IMR-90 (cell line): ENCODE measurements at places on chromosomes 4 and X. TPM values are rescaled to one million over a fixed set of nuclear protein-coding genes. Genes with fewer than 3 reads are reported as not detected.

Gene PSAPL1
- total RNA-seq = not detected in 2 replicates

Gene OTUD4
- 12.4 and 16.9 TPM in 2 replicates for total RNA-seq

Gene HDX
- 11.4 and 11.8 TPM in 2 replicates for total RNA-seq

Gene PRRG3
- total RNA-seq = not detected in 2 replicates

Gene ZIC3
- total RNA-seq = not detected in 2 replicates

Gene RAI2
- total RNA-seq = not detected in 2 replicates

Gene PLAC1
- total RNA-seq = 0.28 and 0.36 TPM in 2 replicates

Gene CT45A3
- not detected in 2 replicates for total RNA-seq

Gene PFKFB1
- total RNA-seq = under 0.01 TPM in 1 of 2 replicates, not detected in the other

Gene RASGEF1B
- 0.28 and 0.36 TPM in 2 replicates for total RNA-seq

Gene AKAP4
- not detected in 2 replicates for total RNA-seq

Gene REPS2
- 0.18 and 0.28 TPM in 2 replicates for total RNA-seq

Gene RTL3
- 0.83 and 1.1 TPM in 2 replicates for total RNA-seq

Gene CXCL11
- under 0.01 TPM in 2 replicates for total RNA-seq

Gene RIBC1
- total RNA-seq = 0.36 and 0.83 TPM in 2 replicates

Gene BGN
- total RNA-seq = 10.0 and 11.3 TPM in 2 replicates

Gene FAM9C
- not detected in 2 replicates for total RNA-seq

Gene OTUD6A
- total RNA-seq = not detected in 2 replicates

Gene TMPRSS11A
- not detected in 2 replicates for total RNA-seq

Gene IL1RAPL1
- total RNA-seq = 9.0 and 12.5 TPM in 2 replicates

Gene CA5B
- total RNA-seq = 4.7 and 5.4 TPM in 2 replicates

Gene BTC
- total RNA-seq = not detected in 2 replicates

Gene GATA1
- not detected in 2 replicates for total RNA-seq

Gene MAGEA12
- not detected in 2 replicates for total RNA-seq

Gene HPSE
- total RNA-seq = under 0.01 and 0.28 TPM in 2 replicates

Gene TLR2
- total RNA-seq = under 0.01 TPM in 2 replicates

Gene FAM241A
- under 0.01 and 0.28 TPM in 2 replicates for total RNA-seq

Gene SMARCA1
- total RNA-seq = 31.0 and 71.4 TPM in 2 replicates

Gene SMIM10
- total RNA-seq = 2.3 and 3.6 TPM in 2 replicates

Gene TAF7L
- 0.18 and 0.28 TPM in 2 replicates for total RNA-seq

Gene UGT2B10
- not detected in 2 replicates for total RNA-seq

Gene SFRP2
- not detected in 2 replicates for total RNA-seq

Gene ACOX3
- 24.2 and 25.8 TPM in 2 replicates for total RNA-seq

Gene RLIM
- 77.4 and 95.5 TPM in 2 replicates for total RNA-seq

Gene NBDY
- 2.5 and 3.2 TPM in 2 replicates for total RNA-seq

Gene RAB41
- total RNA-seq = not detected in 2 replicates

Gene FANCB
- total RNA-seq = 7.7 and 14.4 TPM in 2 replicates

Gene DGAT2L6
- not detected in 2 replicates for total RNA-seq

Gene SH3TC1
- 1.4 and 1.6 TPM in 2 replicates for total RNA-seq
